ENCODE measurements at places on chromosomes 2 and 18. TPM values are rescaled to one million over a fixed set of nuclear protein-coding genes. Genes with fewer than 3 reads are reported as not detected.

GRCh38 chr2:237059155-237059875 is 26.4 kb upstream of the COPS8 start:
- no peak overlapping the region for H3K27ac ChIP-seq
- DNase-seq: no peak
- H3K36me3 ChIP-seq: no peaks in the 10 kb centered on the region
- H3K4me1 ChIP-seq: no peaks in the 10 kb centered on the region

DNA sequence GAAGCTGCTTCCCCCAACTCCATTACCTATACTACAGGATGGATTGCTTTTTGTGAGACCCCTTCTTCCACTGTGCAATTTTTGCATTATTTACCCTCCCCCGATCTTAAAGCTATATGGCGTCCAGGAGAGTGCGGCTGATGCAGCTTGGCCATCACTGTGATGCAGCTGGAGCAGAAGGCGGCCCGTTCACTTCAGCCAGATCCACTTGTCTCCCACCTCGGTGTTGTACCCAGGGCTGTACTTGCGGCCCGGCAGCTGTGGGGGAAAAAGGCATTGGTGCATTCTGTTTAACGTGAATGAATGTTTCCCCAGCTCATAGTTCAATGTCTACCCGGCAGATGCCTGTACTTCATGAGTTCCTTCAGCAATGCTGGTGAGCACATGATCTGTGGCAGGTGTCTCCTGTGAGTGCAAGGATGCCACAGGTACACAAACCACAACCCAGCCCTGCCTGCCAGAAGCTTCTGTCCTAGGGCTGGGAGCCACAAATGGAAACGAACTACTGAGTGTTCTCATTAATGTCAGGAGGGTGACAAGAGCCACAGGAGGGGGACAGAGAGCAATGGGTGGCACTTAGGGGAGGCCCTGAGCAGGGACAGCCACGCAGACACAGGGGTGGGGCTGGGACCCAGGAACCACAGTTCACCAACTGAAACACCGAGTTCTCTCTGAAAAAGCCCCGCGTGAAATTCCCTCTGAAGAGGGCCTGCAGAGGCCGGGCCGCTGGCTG is 64.0 kb downstream of the NDUFA10 start:
- no peaks in the 10 kb centered on the region for H3K4me1 ChIP-seq
- H3K27me3 ChIP-seq: no peaks in the 10 kb centered on the region
- DNase-seq: no peak
- H3K27ac ChIP-seq: no peak overlapping the region

- no peak overlapping the region for H3K4me3 ChIP-seq
- DNase-seq: no peak
- no peaks in the 10 kb centered on the region for H3K27me3 ChIP-seq
Measured at GRCh38 chr18:46449033-46449432, 208.0 kb downstream of the LOXHD1 start.

DNA sequence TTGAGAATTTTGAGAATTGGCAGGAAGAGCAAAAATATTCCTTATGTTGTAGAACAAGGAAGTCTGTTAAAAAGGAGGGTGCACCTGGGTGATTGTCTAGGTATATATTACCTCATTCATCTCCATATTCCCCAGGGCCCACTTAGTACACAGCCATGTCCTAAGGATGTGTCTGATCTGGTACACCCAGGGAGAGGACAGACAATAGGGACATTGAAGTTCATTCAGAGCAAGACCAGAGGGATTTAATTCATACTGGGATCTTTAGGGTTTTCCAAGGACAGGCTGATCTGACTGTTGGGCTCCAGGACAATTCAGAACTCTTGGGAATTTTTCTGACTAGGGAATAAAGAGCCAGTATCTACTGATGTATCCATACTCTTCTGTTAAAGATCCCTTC is 112.1 kb downstream of the PHLPP1 start:
- no peaks in the 10 kb centered on the region for H3K27me3 ChIP-seq
- no peaks in the 10 kb centered on the region for H3K36me3 ChIP-seq
- H3K27ac ChIP-seq: peak overlapping the region; percentile 44

Gene KCNG3
- total RNA-seq: not detected

- no peak overlapping the region for H3K27ac ChIP-seq
- no peak overlapping the region for H3K4me3 ChIP-seq
- H3K4me1 ChIP-seq: no peaks in the 10 kb centered on the region
- H3K36me3 ChIP-seq: no peaks in the 10 kb centered on the region
- no peak for DNase-seq
Measured at GRCh38 chr2:118388771-118389170, 300.5 kb downstream of the INSIG2 start.

DNA sequence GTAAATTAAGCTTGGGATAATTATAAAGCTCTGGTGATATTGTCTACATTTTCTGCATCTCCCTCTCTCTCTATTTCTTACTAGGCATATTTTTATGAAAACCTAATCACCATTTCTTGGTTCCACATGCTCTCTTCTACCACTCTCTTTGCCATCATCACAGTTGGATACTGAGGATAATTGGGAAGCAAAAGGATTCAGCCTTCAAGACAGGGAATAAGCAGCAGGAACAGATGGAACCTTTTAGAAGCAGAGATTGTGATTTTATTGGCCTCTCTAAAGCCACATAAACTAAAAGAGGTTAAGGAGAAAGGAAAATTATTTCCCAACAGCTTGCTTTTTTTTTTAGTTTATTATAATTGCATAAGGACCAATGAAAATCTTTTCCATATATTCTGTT is 226.3 kb upstream of the SPHKAP start:
- no peaks in the 10 kb centered on the region for H3K27me3 ChIP-seq
- no peaks in the 10 kb centered on the region for H3K36me3 ChIP-seq
- H3K4me3 ChIP-seq: no peak overlapping the region
- no peak overlapping the region for H3K27ac ChIP-seq

Gene SLC5A7
- not detected for total RNA-seq

Gene C1D
- not detected for total RNA-seq

DNA sequence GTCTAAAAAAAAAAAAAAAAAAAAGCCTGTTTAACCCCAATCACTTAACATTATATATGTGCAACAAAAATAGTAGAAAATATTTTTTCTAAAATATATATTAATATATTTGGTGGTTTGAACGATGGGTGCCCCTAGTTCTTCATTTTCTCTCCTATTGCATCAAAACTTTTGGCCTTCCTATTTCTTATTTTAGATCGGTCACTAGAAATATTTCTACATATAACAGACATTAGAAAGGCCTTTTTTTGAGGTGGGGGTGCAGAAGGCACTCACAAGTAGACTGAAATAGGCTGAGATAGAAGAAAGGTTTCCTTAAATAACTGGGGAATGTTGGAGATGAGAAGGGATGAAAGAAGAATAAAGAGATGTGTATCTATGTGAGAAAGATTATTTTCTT is 49.3 kb upstream of the AP1S3 start:
- no peak overlapping the region for H3K4me3 ChIP-seq
- no peaks in the 10 kb centered on the region for H3K27me3 ChIP-seq
- peaks cover 65% of the 10 kb centered on the region for H3K36me3 ChIP-seq
- no peak for DNase-seq

DNA sequence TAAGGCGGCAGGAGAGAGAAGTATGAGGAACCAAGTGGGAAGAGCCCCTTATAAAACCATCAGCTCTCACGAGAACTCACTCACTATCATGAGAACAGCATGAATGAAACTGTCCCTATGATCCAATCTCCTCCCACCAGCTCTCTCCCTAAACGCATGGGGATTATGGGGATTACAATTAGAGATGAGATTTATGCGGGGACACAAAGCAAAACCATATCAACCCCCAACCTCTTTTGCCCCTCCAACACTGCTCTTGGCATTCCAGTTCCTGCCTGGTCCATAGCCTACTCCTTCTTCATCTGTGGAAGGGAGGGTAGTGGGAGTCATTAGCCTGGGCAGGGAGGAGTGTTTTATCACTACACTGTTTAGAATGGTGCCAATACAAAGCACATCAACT is 1.4 kb upstream of the EHD3 start:
- no peak overlapping the region for H3K4me3 ChIP-seq
- peaks cover 9% of the 10 kb centered on the region for H3K4me1 ChIP-seq
- DNase-seq: no peak
- H3K36me3 ChIP-seq: no peaks in the 10 kb centered on the region

Gene KLHL41
- total RNA-seq: 0.21 TPM

Gene NTSR2
- total RNA-seq: not detected

Gene SP140
- 0.11 TPM for total RNA-seq

DNA sequence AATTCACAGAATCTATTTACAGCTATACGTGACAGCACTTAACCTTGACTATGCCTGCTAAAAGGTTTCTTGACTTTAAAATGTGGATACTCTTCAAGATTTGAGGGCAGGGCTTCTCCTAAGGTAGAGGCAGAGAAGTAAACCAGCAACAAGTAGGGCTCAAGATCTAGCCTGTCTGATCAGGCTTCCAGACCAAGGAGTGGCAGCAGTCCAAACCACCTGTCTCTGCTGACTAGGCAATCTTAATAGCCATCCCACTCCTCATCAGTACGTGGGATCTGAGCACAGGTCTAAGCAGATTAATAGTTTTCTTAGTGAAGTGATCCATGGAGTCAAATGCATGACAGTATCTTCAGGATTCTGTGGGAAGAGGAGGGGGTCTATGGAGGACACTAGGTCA is 100.4 kb downstream of the GPD2 start:
- no peaks in the 10 kb centered on the region for H3K27me3 ChIP-seq
- no peak overlapping the region for H3K4me3 ChIP-seq
- no peak for DNase-seq
- H3K4me1 ChIP-seq: no peaks in the 10 kb centered on the region
- H3K36me3 ChIP-seq: no peaks in the 10 kb centered on the region

DNA sequence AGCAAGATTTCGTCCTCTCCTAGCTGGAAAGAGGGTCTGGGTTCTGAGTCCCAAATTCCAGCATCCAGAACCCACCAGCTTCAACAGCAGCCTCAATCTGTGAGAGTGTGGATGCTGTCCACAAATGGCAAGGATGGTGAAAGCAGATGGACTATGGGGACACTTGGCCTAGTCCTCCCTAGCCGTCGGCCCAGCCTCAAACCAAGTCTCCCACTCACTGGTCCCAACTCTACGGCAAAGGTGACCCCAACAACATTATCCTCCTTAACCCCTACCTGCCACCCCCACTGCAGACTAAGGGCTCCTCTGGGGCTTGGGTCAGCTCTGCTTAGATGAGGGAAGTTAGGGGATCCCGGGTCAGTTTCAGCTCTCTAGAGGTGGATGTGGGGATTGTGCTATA is 57.3 kb downstream of the TNS1 start:
- H3K27ac ChIP-seq: peak overlapping the region; percentile 100
- H3K4me1 ChIP-seq: peaks cover 54% of the 10 kb centered on the region
- no peak overlapping the region for H3K4me3 ChIP-seq

GRCh38 chr2:143117225-143117624 is 12.0 kb upstream of the ARHGAP15 start:
- no peaks in the 10 kb centered on the region for H3K36me3 ChIP-seq
- no peak for DNase-seq
- H3K4me3 ChIP-seq: no peak overlapping the region
- no peaks in the 10 kb centered on the region for H3K27me3 ChIP-seq
- H3K27ac ChIP-seq: no peak overlapping the region

All from ascending aorta (tissue), 2 donors.